GM04504 (cell line): ENCODE measurements at places on chromosomes 4 and X.

GRCh38 chrX:102515975-102516941 is at the start of gene TMSB15A:
TSS of gene TMSB15A (minus strand) at chrX:102516739.
- no peak for DNase-seq

DNA sequence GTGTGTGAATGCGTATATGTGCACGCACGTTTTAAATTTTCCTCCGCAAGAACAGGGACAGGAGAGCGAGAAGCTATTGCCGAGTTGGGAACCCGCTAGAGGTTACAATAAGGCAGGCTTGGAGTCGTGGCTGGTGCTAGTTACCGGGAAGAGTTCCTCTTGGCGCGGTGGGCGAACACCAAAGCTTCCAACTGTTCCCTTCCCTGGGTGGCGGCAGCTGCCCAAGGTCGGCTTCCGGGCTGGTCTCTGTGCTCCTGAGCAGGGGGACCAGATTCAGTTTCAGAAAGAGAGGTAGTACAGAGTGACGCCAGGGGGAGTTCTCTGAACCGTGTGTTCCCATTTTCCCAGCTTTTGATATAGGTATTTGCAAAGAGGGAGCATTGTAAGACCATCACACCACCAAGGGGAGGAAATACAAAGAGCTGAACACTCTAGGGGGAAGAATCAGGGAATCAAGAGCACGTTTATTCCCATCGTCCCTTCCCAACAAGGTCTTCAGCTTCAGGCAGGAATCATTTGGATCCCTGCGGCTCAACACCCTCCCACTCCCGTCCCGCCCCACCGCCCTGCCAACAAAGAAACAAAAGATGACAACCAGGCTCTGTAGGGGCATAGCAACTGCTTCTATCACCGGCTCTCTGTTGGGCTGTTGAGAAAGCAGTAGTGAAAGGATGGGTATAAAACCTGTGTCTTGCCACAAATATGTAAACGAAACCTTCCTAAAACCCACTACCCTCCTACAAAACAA is 113.6 kb upstream of the TEX13C start:
- no peak for DNase-seq

DNA sequence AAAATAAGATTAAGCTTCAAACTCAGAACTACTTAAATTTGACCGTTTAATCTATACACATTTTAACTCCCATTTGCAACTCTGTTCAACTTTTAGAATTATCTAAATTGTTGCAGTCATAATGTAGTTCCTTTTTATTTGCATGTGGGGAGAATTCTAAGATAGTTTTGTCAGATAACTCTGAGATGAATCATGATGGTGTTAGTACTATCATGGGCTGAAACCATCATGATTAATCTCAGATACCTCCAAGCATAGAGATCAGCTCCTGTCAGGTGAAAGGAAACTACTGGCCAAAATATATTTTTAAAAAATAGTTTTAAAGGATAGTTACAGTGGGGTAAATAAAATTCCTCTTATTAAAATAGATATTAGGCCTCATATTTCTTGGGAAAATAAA is 39.0 kb downstream of the FBXO8 start:
- no peak for DNase-seq

DNA sequence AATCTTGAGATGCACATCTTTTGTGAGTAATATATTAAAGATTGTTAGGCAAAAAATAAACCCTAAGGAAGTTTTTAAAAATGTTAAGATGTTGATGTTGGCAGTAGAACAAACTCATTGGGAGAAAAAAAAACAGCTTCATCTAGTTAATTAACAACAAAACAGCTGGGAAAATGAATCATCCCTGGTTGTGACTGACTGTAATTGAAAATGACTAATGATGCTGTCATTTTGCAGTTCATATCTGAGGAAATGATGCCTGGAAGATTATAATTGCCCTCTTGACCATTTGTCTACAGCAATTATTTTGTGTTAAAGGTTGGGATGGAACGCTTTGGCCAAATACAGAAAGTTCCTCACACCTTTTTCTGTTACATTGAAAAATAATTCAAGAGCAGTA is 760.4 kb upstream of the FTHL17 start:
- DNase-seq: no peak

DNA sequence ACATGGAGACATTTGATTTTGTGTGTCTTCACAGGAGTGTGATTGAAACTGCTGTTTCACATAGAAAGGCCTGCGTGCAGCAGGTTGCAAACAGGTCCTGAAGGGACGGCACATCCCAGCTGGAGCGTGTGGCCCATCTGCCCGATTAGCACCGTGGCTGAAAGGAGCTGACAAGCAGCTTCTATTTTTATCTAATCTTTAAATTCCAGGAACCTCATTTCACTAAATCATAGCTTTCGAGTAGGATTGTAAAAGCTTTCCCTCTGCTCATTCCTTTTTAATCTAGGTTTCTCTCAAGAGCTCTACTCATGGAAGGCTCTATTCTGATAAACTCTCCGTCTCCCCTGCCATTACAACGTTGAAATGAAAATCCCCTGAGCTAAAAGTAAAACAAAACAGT is 106.8 kb downstream of the FSTL5 start:
- no peak for DNase-seq

DNA sequence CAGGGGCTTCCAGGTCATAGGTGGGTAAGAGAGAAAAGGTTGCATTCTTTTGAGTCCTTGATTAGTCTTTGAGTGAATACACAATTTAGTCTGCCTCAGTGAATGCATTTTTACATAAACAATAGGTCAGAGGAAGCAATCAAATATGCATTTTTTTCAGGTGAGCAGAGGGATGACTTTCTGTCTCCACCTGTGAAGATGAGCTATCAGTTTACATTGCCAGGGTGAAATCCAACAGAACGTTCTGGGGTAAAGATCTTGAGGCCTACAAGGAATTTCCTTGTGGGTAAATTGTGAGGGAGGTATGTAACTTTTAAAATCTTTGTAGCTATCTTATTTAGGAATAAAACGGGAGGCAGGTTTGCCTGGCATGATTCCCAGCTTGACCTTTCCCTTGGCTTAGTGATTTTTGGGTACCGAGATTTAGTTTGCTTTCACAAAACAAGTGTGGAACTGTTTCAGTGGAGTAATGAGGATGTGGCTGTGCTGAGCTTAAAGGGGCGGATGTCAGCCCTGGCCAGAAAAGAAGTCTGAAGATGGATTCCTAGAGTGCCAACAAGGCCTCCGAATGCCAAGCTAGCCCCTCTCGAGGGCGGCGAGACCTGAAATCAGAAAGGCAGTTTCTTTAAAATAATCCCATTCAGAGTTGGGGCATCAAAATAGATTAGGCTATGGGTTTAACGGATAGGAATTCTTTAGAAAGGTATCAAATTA is 29.5 kb downstream of the TMEM131L start:
- DNase-seq: no peak

GRCh38 chr4:962231-963208 is 10.8 kb downstream of the DGKQ start:
- DNase-seq: no peak

DNA sequence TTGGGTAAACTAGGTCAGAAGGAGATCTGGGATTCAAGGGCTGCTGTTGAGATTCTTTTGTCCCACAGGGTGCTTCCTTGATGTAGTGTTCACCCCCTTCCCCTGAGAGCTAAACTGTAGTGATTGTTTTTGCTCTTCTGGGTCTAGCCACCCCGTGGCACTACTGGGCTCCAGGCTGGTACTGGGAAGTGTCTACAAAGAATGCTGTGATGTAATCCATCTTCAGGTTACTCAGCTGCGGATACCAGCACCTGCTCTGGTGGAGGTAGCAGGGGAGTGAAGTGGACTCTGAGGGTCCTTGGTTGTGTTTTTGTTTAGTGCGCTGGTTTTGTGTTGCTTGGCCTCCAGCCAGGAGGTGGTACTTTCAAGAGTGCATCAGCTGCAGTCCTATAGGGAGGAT is 365.5 kb downstream of the ZNF674 start:
- DNase-seq: no peak

- DNase-seq: peak; percentile 99
Observed at GRCh38 chrX:20141281-20142220, at the start of gene EIF1AX. TSS of gene EIF1AX (minus strand) at chrX:20141838. CDS start at chrX:20141640, 198 bp downstream.

DNA sequence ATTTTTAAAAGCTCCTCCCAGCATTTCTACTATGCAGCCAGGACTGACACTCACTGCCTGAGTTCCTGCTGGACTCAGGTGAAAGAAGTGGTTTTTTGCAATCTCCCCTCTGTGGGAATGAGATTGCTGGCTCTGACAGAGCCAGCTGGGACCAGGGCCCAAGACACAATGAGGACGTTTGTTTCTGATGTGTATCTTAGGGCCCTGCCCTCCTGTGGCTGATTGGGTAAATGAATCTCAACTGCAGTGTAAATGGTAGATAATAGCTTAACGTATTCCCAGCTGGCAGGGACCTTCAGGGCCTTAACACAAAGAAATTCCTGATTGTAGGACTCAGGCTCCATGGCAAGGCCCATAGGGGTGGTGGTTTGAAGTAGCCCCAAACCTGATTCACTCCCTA is 85.8 kb upstream of the PRPS1 start:
- no peak for DNase-seq

DNA sequence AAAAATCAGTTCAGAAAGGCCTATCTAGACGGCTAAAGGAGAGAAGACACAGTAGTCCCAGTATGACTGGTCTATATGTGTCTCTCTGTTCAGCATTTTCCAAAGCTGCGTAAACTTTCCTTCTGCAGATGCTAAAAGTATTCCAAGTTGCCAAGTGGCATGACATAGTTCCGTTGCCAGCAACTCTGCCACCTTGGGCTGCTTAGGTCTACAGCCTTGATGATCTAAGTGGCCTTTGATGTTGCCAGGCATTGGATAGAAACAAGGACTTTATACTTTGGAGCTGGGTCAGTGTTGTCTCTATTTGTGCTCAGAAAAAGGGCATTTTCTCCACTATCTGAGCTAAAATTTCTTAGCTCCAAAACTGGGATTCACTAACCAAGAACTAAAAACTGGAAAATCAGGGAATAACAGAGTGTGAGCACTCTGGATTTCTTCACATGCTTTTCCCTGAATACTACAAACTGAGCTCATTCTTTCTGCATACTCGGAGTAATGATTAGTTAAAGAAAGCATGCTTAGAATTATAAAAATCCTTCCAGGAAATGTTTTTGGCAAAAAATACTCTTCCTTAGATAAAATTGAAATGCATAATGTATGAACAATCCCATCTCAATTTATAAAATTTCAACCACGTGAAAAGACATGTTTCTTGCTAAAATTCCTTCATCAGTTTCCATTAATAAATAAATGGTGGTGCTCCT is 191.4 kb downstream of the ADAMTS3 start:
- DNase-seq: no peak

- DNase-seq: no peak
Observed at GRCh38 chr4:144113546-144113945, 27.0 kb downstream of the GYPA start.

DNA sequence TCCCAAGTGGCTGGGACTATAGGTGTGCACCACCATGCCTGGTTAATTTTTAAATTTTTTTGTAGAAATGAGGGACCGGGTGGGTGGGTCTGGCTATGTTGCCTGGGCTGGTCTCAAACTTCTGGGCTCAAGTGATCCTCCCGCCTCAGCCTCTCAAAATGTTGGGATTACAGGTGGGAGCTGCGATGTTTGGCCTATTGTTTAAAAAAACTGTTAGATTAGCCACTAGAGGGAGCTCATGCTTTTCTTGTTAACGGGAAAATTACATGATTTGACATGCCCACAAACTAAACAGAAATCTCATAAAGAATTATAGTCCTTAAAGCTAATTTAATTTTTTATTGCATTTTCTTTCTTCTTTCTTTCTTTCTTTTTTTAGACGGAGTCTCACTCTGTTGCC is 5.0 kb upstream of the SDAD1 start:
- DNase-seq: no peak

- DNase-seq: no peak
Observed at GRCh38 chrX:150372756-150373155, 9.6 kb downstream of the MAMLD1 start.

GRCh38 chr4:186623546-186623945 is 68.2 kb upstream of the MTNR1A start:
- no peak for DNase-seq

- DNase-seq: peak; percentile 37
Observed at GRCh38 chrX:115650916-115651315, 89.9 kb downstream of the PLS3 start.

DNA sequence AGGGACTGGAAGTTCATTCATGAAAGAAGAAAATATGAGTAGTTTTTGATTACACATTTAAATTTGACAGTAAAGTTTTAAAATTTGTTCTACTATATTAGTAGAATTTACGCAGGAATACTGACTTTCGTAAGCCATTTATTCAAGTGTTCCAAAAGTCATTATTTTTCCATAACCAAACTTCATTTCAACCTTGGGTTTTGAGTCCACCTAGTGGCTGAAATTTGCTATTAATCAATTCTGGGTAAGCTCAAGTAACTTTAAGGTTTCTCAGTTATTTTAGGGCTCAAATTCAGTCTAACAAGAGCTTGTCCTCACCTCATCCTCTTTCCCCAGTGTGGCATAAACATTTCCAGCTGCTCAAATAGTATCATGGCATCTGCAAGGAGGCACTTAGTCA is 175.4 kb downstream of the SH3BGRL start:
- peak; percentile 7 for DNase-seq

- no peak for DNase-seq
Observed at GRCh38 chr4:26023203-26023972, 109.4 kb downstream of the SMIM20 start.

GRCh38 chrX:1534301-1535168 is 2.5 kb downstream of the P2RY8 start:
- no peak for DNase-seq

DNA sequence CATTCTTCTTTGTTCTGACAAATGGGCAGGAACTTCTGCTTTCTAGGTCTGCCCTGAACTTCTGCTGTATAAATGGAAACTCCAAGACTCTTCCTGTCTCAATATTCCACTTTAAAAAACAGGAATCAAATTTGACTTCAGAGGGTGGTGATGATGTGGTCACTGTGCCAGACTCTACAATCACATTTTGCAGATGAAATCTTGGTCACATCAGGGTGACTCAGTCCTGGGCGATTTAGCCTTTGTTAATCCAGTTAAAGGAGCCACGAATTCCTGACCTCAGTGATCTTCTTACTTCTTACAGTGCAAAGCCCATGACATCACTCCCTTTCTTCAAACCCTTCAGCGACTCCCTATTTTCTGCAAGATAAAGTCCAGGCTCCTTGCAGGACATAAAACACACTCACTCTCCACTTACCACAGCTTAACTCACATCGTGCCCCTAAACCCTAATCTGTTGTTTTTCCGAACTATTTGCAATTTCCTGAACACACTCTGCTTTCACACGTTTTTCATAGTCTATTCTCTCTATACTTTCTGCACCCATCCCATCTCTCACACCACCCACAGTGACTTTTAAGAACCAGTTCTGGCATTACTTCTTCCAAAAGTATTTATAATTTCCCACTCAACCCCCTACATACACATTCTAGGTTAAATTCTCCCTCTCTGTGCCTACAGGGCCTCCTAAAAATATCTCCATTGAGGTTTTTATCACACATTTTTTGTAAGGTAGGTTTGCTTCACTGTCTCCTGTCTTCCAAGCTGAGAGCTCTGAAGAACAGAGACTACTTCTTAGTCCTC is 11.1 kb downstream of the GASK1B start:
- DNase-seq: no peak

- no peak for DNase-seq
Observed at GRCh38 chr4:168831919-168832762, 177.9 kb downstream of the CBR4 start.

- no peak for DNase-seq
Observed at GRCh38 chr4:47427935-47428334, 35.6 kb downstream of the COMMD8 start.
